HS-5 (cell line): ENCODE measurements at places on chromosomes 1 and 21.

DNA sequence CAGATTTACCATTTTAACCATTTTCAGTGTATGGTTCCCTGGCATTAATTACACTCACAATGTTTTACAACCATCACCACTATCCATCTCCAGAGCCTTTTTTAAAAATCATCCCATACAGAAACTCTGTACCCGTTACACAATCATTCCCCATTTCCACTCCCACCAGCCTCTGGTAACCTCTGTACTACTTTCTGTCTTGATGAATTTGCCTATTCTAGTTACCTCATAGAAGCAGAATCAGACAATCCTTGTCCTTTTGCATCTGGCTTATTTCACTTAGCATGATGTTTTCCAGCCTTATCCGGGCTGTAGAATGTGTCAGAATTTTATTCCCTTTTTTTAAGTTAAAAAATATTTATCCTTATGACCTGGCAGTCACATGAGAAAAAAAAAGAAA is 33.0 kb downstream of the PGM1 start:
- DNase-seq: no peak

DNA sequence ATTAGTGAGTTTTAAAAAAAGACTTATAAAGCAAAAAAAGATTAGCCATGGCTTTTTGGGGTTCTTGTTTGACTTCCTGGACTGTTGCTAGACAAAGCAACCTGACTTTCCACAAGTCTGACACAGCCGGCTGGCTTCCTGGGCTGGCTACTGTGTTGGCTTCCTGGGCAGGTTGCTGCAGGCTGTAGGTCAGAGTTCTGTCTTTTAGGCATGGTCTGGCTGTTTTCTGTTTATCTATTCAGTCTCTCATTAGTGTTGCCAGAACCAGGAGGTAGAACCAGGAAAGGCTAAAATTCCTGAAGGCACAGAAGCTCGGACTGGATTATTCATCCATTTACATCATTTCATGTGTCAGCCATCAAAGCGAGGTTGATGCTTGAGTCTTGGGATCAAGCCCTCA is 88.6 kb upstream of the SLC35F3 start:
- DNase-seq: no peak

- no peak for DNase-seq
Measured at GRCh38 chr1:2406451-2407041, 5.8 kb downstream of the PEX10 start.

DNA sequence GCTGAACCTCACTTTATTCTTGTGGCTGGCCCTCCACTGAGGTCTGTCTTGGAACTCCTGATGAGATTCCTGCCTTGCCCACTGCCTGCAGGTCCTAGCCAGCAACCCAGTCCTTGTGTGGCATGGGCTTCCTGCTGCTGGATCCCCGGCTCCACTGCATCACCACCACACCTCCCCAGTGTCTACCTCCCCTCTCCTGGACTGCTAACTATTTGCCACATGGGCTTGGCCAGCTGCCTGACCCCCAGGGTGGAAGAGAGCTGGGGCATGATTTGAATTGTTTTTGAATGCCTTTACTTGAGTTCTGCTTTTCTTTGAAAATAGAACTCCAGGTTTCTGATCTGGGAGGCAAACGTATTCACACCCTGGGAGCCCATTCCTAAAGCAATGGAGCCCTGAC is 41.2 kb downstream of the SPAG17 start:
- DNase-seq: no peak

GRCh38 chr1:10898921-10899320 is 102.5 kb upstream of the CASZ1 start:
- no peak for DNase-seq

GRCh38 chr1:53341961-53342707 is 14.3 kb upstream of the LRP8 start:
- no peak for DNase-seq

DNA sequence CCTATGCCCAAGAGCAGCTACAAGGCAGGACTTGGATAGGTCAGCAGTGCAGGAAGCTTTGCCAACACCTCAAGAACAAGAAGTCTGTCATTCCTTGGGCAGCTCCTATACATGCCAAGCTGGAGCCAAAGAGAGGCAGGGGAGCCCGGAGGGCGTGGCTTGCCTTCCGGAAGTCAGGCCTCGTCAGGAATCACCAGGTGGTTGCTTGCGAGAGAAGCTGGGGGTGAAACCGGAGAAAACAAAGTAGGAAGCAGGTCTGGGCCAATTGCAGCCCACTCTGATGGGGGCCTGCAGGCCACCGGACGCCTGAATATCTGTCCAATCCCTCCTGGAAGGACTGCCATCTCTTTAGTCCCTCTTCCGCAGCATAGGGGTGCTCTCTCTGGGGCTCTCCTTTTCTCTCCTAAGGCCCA is 794 bp upstream of the FAM76A start:
- DNase-seq: peak; percentile 0

- no peak for DNase-seq
Measured at GRCh38 chr1:95219407-95219806, 14.6 kb upstream of the RWDD3 start.

DNA sequence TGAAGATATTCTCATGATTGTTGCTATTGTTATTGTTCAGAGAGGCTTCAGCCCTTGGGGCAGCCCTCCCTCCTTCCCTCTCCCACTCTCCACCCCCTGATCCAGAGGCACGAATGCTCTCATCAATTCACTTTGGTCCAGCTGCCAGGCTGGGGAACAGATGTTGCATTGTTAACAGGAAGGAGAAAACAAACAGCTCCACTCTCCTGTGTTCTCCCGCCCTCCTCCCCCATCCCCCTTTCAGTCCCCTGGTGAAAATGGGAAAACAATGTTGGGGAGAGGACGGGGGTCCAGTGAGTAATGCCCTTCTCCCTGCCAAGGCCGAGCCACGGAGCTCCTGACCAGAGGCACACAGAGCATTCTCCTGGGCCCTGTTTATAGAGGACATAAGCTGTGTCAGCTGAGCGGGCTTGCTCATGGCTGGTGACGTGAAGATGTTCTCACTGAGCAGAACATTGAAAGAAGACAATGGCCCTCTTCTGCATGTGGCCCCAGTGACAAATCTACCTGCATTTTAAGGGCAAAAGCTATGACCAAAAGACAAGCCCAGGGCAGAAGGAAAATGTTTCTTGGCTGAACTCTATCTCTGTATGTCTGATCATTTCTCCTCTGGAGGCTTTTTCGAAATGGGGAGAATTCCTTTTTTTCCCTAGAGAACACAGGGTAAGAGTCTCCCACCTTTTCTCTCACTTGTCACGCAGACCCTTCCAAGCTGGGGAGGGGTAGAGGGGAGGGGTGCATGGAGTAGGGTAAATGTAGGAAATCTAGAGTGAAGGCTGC is 111.7 kb downstream of the GLUL start:
- DNase-seq: no peak

DNA sequence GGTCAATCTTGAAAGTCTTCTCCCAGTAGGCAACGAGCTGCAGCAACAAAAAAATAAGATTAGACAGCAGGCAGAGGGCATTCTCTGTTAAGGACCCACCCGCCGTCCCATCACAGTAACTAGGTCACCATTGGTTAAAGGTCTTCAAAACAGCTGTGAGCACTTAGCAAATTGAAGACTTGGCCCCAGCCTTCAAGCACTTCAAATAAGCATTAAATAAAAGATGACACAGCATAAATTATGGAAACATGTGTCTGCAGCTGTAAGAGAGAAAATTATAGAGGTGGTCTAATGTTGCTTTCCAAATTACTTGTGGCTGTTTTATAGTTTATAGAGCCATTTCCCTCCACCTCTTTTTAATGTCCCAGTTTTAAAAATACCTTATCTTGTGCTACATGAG is 61.2 kb downstream of the VANGL1 start:
- no peak for DNase-seq

GRCh38 chr1:187384504-187384903 is 555.8 kb downstream of the PLA2G4A start:
- DNase-seq: no peak
